ENCODE measurements at places on chromosomes 5 and 9.

- DNase-seq: no peak
These were observed 64.3 kb downstream of the DTWD2 start for GRCh38 chr5:118924006-118924389.

DNA sequence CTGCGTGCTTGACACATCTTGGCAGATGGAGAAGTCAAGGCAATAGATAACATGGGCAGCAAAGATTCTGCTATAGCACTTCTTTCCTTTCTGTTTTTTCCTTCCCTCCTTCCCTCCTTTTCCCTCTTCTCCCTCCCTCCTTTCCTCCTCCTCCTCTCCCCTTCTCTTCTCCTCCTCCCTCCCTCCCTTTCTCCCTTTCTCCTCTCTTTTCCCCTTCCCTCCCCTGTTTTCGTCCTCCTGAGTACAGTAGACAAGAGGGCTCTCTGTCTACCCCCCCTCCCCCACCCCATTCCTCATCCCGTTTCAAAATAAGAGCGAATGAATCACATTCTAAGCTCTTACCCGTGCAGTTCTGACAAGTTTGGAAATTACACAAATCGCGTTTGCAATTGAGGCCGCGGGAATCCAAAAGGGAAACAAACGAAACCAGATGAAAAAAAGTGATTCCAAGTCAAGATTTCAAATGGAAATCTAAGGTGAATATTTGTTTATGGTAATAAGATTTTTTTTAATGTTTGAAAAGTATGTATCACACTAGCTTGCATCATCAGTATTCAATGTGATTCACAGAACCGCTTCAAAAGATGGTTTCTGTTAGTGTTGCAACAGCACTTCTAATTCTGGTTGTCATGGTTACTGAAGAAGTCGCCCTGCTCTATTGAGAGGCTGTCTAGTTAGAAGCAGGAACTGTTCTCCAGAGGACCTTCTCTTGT lies 1.3 kb downstream of the NIM1K start:
- DNase-seq: peak; percentile 61

DNA sequence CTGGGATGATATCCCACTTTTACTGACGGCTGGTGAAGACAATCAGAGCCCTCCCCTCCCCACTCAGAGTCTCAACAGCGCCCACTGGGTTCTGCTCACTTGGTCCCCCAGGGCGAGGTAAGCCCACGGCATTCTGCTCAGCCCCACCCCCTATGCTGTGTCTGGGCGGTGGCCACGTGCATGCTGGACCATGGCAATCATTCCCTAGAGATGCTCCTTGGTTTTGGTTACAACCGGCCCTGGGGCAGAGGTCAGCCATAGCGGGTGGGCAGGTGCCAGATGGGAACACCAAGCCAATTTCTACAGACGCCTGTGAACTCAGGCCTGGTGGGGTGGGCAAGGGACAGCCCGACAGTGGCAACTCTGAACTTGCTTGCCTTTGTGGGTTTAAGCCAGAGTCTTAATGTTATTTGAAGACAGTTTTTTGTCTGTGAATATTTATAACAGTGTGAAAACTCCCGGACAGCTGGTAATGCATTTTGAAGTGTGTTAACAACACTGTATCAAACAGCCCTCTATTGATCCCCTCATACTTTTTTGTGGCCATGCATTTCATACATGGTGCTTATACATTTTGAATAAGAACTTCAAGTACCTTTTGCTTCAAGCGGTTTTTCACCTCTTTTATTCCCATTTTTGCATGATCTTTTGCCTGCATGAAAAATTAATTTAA lies 94.2 kb downstream of the CRB2 start:
- DNase-seq: no peak

DNA sequence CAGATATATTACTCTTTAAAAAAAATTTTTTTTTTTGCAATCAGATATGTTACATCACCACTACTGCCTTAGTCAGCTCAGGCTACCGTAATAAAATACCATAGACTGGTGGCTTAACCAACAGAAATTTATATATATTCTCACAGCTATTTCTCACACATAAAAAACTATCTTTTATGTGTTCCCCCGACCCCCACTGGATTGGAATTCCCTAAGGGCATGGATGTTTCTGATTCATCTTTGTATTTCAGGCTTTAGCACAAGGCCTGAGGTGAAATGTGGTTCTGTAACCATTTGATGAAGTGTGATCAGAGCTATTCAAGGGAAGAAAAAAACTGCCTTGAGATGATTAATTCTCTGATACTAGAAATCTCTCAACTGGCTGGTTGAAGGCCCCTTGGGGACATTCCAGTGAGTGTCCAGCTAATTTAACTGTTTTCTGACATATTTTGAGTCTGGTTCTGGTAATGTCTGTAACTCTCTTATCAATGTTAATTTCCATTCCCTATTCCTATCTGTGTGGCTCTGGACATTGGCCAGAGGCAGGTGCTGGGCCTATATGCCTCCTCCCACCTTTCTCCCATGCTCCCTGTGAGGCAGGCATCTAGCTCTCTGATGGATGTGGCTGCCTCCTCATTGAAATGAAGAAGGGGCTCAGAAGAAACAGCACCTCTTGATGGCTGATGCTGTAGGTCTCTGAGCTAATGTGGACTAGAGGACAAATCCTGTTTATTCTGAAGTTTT lies 2.5 kb downstream of the CD14 start:
- no peak for DNase-seq

- no peak for DNase-seq
These were observed 810.9 kb upstream of the ACO1 start for GRCh38 chr9:31573561-31573960.

Data from HuH-7.5 (cell line).